ENCODE measurements at places on chromosomes 7 and 10. TPM values are rescaled to one million over a fixed set of nuclear protein-coding genes. Genes with fewer than 3 reads are reported as not detected.

The EFCAB10 gene
- not detected for total RNA-seq

The IL15RA gene
- total RNA-seq, result 15.7 TPM

The BTBD16 gene
- total RNA-seq, result not detected

The PIP gene
- total RNA-seq, result not detected

The TMEM139 gene
- 0.71 TPM for total RNA-seq

The NME8 gene
- total RNA-seq, result not detected

The GHRHR gene
- not detected for total RNA-seq

The EPHB4 gene
- total RNA-seq, result 1.2 TPM

The PRPS1L1 gene
- not detected for total RNA-seq

The RAB19 gene
- total RNA-seq, result 5.4 TPM

The MYO3A gene
- not detected for total RNA-seq

The SHH gene
- not detected for total RNA-seq

The PTF1A gene
- not detected for total RNA-seq

The SPDYE3 gene
- not detected for total RNA-seq

The OR6V1 gene
- total RNA-seq, result not detected

The ANLN gene
- total RNA-seq, result 49.0 TPM

The MTPN gene
- 145 TPM for total RNA-seq

The CHAT gene
- total RNA-seq, result not detected

The BRI3 gene
- total RNA-seq, result 69.3 TPM

The CD36 gene
- not detected for total RNA-seq

The HOXA4 gene
- not detected for total RNA-seq

The MRC1 gene
- not detected for total RNA-seq

The CYP2C8 gene
- not detected for total RNA-seq

The VAX1 gene
- not detected for total RNA-seq

The FXYD4 gene
- total RNA-seq, result not detected

The LMBR1 gene
- total RNA-seq, result 52.5 TPM

The MUC3A gene
- not detected for total RNA-seq

The VCL gene
- total RNA-seq, result 47.9 TPM

The TMEM26 gene
- total RNA-seq, result not detected

The GDF2 gene
- not detected for total RNA-seq

The ARMC3 gene
- total RNA-seq, result not detected

The OR2A1 gene
- total RNA-seq, result 0.13 TPM

The GARS1 gene
- 133 TPM for total RNA-seq

The MRPS17 gene
- 13.3 TPM for total RNA-seq

The HSPA12A gene
- total RNA-seq, result 0.05 TPM

The CREM gene
- 61.9 TPM for total RNA-seq

The TRIL gene
- not detected for total RNA-seq

The NPC1L1 gene
- not detected for total RNA-seq

The GLCCI1 gene
- 23.2 TPM for total RNA-seq

The TRIM4 gene
- 33.9 TPM for total RNA-seq

The ZFAND2A gene
- 26.7 TPM for total RNA-seq

The PHYHIPL gene
- total RNA-seq, result not detected

The PRSS37 gene
- total RNA-seq, result not detected

The NKX1-2 gene
- total RNA-seq, result not detected

The COL26A1 gene
- not detected for total RNA-seq

The ANKRD30A gene
- not detected for total RNA-seq

The DYDC2 gene
- not detected for total RNA-seq

The LDB3 gene
- not detected for total RNA-seq

The NHLRC2 gene
- total RNA-seq, result 20.7 TPM

The PRLHR gene
- total RNA-seq, result not detected

The SLC26A4 gene
- 0.88 TPM for total RNA-seq
